ENCODE measurements at places on chromosomes 13 and 19.

GRCh38 chr19:456547-457110 lies 4.2 kb downstream of the SHC2 start:
- no peak for DNase-seq

GRCh38 chr19:50492303-50493052 lies 15.8 kb upstream of the GARIN5A start:
- no peak for DNase-seq

- DNase-seq, result no peak
Measured at GRCh38 chr13:71515744-71516038, 351.3 kb downstream of the DACH1 start.

GRCh38 chr13:112675366-112675756 lies 14.5 kb upstream of the ATP11A start:
- no peak for DNase-seq

GRCh38 chr19:4036576-4037300 lies 29.2 kb downstream of the PIAS4 start:
- no peak for DNase-seq

DNA sequence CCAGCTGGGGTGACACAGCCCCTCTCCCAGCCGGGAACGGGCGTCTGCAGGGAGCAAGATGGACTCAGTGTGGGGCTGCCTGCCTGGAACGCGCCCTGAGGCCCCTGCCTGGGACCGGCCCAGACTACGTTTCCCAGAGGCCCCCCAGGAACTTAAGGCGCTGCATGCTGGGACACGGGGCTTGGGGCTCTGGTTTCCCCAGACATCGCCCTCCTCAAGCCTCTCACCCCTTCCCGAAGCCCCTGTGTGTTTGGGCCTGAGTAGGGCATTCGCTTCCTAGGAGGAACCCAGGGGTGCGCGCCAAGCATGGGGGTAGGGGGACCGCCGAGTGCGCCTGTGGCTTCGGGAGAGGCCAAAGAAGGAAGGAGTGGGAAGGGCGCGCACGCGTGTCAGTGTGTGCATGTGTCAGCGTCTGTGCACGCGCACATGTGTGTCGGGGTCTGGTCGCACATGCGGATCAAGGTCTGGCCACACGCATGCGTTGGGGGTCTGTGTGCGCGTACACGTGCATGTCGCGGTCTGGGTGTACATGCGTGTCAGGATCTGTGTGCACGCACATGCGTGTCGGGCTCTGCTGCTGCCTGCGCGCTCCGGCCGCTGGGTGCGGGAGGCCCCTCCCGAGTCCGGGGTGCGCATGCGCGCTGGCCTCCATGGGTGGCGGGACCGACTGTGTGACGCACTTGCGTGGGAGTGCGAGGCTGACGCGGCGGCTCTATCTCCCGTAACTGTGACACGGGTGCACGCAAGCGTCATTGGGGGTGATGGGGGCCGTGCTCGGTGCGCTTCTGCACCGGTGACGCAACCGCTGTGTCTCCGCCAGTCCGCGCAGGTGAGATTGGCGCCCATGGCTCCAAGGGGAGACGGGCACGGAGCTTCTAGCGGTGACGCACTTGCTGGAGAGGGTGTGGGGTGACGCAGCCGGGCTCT lies 16.2 kb downstream of the ZNF331 start:
- DNase-seq, result no peak

- no peak for DNase-seq
Measured at GRCh38 chr13:99630269-99630898, 129.1 kb downstream of the TM9SF2 start.

- DNase-seq, result no peak
Measured at GRCh38 chr13:99014522-99014921, 36.7 kb upstream of the DOCK9 start.

DNA sequence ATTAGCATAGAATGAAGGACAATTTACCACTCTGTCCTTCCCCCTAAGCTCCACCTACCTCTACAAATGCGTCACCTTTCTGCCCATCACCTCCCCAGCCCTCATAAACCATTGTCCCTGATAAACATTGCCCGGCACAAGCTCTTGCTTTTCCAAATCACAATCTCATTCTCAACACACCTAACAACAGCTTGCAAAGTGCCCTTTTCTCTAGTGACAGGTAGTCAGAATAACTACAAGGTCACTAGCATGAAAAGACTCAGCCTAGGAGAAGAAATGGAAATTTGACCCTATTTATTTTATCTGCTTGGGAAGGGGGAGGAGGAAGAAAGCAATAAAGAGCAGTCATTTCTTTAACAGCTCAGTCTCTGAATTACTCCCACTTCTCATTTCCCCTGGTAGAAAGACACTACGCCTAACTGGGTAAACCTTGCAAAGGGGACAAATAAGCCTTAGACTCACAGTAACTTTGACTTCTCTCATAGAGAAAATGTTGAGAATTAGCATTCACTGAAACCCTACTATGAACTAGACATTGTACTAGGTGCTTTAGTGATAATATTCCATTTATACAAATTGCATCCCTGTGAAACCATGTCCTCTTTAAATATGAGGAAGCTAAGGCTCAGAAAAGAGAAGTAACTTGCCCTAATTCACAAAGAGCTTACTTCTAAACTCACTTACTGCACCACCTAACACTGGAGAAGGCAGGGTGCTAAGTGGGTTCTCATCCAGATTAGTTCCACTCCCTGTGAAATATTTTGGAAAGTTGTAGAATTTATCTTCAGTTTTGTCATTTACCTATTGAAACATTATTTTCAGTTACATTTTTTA lies 116.2 kb upstream of the FNDC3A start:
- no peak for DNase-seq

DNA sequence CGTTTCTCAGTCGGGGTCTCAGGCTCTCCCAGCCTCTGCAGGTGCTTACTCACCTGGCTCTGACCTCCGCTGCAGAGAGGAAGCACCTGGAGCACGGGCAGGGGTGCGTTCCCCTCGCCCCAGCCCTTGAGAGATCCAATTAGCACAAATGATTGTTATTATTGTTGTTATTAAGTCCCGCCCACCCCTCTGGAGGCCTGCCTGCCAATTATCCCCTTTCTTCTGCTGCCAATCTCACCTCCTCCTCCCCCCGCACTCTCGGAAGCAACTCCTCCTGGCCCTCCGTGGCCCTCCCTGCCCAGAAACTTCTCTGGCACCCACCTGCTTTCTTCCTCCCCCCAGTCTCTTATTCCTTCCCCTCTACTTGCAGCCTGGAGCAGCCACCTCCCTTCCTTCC lies 8.8 kb downstream of the ZNF787 start:
- DNase-seq, result no peak

DNA sequence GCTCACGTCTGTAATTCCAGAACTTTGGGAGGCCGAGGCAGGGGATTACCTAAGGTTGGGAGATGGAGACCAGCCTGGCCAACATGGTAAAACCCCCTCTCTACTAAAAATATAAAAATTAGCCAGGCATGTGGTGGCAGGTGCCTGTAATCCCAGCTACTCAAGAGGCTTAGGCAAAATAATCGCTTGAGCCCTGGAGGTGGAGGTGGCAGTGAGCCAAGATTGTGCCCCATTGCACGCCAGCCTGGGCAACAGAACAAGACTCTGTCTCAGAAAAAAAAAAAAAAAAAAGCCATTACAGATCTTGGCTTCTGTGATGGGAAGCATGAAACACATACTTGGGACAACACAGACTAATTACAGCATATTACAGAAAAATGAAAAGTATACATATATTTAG lies 1404.5 kb upstream of the SPRY2 start:
- no peak for DNase-seq

DNA sequence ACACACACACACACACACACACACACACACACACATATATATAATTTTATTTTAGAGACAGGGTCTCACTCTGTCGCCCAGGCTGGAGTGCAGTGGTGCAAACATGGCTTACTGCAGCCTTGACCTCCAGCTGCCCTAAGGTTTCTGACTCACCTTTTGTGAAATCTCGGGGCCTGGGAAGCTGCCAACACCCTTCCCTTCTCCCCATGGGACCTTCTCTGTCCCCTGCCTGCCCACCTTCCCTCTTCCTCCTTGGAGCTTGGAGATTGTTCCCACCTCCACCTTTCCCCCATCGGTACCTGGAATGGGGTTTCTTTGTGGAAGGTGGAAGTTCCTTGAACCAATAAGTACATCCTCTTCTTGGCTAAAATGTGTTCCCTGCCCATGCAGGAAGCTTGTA lies 6.3 kb downstream of the ARRDC5 start:
- DNase-seq, result no peak

GRCh38 chr13:80664950-80665349 lies 324.0 kb upstream of the SPRY2 start:
- no peak for DNase-seq

DNA sequence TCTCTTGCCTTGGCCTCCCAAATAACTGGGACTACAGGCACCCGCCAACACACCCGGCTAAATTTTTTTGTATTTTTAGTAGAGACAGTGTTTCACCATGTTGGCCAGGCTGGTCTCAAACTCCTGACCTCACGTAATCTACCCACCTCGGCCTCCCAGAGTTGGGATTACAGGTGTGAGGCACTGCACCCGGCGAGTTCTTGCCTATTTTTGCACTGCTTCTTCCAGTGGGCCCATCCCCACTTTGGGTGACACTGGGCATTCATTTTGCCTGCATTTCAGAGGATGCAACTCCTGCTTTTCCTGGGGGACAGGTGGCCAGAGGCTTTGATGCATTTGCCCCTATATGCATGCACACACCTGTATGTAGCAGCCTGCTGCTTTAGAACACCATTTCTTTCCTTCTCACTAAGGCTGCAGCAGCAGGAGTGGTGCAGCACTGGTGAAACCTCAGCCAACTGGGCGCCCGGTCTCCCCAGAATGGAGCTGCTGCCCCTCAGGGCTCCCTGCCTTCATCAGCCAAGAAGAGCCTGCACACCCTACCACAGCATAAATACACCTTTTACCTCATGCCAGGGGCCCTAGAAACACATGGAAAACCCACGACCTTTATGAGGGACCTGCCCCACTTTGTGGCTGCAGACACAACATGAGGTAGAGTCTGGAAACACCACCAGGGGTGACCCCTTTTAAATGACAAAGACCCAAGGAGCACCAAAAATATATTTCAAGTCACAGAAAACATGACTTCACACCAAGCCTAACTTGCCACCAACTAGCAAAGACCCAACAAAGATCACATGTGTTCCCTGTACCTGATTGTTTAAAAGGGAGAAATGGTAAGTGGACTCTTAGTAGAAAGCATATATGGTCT lies 36.8 kb upstream of the POP4 start:
- DNase-seq, result no peak

DNA sequence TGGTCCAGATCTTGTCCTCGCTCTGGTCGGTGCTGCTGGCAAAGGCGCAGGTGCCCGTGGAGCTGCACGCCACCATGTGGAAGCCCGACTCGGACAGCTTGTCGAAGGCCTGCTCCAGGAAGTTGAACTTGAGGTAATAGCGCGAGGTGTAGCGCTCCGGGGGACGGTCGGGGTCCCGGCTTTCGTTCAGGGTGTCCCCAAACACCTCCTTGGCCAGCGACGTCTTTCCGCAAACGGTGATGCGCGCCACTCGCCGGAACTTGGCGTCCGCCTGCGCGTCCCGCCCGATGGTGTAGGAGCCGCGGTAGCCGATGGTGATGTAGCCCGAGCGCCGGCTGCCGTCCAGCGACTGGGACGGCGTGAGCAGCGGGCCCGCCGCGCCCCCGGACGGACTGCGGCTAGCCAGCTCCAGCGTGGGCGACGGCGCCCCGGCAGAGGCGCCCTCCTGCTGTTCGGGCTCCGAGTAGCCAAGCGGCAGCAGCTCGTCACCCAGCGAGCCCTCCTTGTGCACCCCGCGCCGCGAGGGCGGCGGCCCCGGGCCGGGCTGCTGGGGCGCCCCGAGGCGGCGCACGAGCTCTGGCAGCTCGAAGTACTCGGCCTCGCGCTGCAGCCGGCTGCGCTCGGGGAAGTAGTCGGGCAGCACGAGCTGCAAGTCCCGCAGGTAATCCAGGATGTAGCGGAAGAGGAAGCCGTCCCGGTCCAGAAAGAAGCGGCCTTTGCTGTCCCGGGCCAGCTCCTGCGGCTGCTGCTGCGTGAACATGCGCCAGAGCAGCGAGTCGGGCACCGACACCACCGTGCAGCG lies 801 bp downstream of the KCTD12 start:
- no peak for DNase-seq

DNA sequence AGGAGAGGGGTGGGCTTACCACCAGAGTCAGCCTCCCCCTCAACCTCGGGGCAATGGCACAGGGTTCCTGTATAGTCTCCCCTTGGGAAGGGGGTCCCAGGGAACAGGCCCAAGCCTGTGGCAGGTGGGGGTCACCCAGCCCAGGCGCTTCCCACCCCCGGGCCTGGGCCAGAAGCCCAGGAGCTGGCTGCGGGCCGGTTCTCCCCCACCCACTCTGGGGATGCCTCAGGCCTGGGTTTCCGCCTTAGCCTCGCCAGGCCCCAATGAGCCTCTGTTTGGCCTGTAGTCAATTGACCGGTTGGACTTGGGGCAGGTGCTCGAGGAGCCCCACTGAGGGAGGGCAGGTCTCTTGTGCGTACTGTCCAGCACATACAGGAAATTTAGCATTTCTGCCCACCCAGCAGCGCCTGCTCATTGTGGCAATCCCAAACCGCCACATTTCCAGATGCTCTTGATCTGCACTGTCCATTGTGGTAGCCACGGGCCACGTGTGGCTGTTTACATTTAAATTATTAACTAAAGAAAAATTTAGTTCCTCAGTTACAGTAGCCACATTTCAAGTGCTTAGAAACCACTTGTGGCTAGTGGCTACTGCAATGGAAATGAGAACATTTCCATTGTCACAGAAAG lies 9.9 kb downstream of the LYL1 start:
- DNase-seq, result no peak

GRCh38 chr13:38429916-38430315 lies 80.3 kb downstream of the UFM1 start:
- DNase-seq, result no peak

DNA sequence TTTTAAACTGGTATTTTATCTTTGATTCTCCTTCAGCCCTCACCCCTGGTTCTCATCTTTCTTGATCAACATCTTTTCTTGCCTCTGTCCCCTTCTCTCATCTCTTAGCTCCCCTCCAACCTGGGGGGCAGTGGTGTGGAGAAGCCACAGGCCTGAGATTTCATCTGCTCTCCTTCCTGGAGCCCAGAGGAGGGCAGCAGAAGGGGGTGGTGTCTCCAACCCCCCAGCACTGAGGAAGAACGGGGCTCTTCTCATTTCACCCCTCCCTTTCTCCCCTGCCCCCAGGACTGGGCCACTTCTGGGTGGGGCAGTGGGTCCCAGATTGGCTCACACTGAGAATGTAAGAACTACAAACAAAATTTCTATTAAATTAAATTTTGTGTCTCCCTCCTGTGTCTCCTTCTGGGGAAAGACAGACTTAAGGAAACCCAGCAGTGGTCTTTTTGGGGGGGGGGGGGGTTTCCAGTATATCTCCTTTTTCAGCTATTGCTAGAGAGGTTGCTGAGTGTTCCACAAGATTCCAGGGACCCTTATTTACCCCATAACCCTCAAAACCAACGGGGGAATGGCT lies 1.5 kb upstream of the RAD23A start:
- DNase-seq, result no peak

DNA sequence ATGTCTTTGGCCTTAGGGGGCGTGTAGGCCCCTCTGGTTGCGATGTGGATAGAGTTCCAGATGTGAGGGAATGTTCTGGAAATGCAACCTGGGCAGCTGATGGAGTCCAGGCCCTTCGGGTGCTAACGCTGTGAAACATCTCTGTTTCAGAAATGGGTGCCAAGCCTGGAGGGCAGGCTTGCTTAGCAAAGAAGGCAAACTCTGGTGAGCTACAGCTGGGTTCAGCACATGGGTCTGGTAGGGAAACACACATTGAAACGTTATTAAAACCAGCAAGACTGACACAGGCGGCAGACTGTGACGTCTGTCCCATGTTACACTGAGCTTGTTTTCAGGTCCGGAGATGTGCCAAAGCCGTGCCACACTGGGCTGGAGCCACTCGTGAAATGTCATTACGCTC lies 8.6 kb upstream of the CDC16 start:
- DNase-seq, result no peak

Data from cortex of kidney (tissue), 1 donor.